ENCODE measurements at places on chromosomes 13 and 19.

GRCh38 chr13:77386046-77386445 lies 59.2 kb upstream of the MYCBP2 start:
- no peak for DNase-seq

- DNase-seq = no peak
Measured at GRCh38 chr19:28396287-28396831, 816.6 kb downstream of the UQCRFS1 start.

- DNase-seq = no peak
Measured at GRCh38 chr19:37948362-37948761, 41.4 kb downstream of the SIPA1L3 start.

GRCh38 chr13:76349700-76350099 lies 536.5 kb downstream of the KCTD12 start:
- no peak for DNase-seq

GRCh38 chr13:50448535-50448998 lies 394.9 kb downstream of the DLEU7 start:
- DNase-seq = no peak

- DNase-seq = no peak
Measured at GRCh38 chr13:106529415-106530170, 5.9 kb downstream of the EFNB2 start.

DNA sequence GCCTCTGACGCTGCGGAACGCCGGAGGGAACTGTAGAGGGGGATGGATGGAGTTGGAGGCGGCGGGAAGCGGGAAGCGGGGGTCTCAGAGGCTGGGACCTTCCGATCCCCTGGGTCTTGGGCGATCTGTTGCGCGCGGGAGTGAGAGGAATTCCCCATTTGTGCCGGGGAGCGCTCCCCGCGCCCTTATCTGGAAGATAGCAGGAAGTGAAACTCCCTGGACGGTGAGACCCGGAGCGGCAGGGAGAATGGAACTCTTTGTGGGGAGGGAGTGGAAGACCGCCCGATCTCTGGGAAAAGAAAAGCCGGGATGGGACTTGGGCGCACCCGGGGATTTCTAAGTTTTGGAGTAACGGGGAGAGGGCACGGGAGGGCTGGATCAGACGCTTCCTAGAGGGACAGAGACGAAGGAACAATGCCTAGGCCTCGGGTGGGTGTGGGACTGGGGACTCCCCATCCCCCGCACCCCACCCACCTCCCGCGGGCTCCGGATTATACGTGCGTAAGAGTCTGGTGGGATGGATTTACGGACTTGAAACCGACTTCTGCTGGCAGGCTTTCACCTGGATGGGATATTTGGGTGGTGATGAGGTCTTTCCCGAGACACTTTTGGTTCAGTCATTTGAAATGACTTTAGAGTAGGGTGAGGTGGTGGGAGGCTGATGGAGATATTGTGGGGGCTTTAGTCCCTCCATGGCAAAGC lies 495 bp downstream of the LSR start:
- DNase-seq = peak; percentile 39

- DNase-seq = no peak
Measured at GRCh38 chr13:106052200-106052767, 483.2 kb downstream of the EFNB2 start.

GRCh38 chr19:472005-472858 lies 11.4 kb upstream of the SHC2 start:
- no peak for DNase-seq

- DNase-seq = no peak
Measured at GRCh38 chr19:15253513-15253912, 21.3 kb upstream of the EPHX3 start.

DNA sequence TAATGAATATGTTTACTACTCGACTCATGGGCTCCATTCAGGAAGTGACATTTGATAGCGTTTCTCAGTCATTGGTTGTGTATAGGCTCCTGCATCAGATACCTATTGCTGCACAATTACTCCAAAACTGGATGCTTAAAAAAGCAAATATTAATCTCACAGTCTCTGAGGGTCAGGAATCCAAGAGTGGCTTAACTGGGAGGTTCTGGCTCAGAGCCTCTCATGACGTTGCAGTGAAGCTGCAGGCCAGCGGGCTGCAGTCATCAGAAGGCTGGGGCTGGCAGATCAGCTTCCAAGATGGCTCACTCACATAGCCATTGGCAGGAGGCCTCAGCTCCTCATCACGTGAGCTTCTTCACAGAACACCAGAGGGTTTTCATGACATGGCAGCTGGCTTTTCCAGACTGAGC lies 525.1 kb upstream of the NBEA start:
- DNase-seq = peak; percentile 83

GRCh38 chr13:44713788-44714469 lies 137.8 kb upstream of the TSC22D1 start:
- no peak for DNase-seq

DNA sequence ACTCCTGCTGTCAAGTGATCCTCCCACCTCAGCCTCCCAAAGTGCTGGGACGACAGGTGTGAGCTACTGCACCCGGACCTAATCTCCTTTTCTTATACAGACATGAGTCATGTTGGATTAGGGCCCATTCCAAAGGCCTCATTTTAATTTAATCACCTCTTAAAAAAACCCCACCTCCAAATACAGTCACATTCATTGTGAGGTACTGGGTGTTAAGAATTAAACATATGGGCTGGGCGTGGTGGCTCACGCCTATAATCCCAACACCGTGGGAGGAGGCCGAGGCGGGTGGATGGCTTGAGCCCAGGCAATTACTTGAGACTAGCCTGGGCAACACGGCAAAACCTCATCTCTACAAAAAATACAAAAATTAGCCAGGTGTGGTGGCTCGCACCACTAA lies 46.6 kb downstream of the PIN1 start:
- DNase-seq = no peak

- no peak for DNase-seq
Measured at GRCh38 chr13:24709186-24709913, 29.1 kb downstream of the ATP12A start.

DNA sequence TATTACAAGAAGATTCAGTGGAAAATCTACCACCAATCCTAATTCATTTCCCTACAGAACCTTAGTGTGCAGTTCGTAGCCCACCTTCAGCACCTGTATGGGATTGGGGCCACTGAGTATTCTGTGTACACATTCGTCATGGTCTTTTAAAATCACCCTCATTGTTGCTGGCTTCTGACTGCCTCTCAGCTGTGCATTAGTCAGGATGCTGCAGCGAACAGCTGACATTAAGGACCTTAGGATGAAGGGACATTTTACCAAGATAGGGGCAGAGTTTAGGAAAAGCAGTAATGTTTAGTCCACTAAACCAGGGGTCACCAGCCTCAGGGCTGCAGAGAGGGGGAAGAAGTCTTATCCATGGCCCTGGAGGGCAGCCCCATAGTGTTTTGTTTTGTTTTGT lies 176.5 kb downstream of the COL4A1 start:
- no peak for DNase-seq

- no peak for DNase-seq
Measured at GRCh38 chr13:95067303-95067702, 233.9 kb downstream of the ABCC4 start.

DNA sequence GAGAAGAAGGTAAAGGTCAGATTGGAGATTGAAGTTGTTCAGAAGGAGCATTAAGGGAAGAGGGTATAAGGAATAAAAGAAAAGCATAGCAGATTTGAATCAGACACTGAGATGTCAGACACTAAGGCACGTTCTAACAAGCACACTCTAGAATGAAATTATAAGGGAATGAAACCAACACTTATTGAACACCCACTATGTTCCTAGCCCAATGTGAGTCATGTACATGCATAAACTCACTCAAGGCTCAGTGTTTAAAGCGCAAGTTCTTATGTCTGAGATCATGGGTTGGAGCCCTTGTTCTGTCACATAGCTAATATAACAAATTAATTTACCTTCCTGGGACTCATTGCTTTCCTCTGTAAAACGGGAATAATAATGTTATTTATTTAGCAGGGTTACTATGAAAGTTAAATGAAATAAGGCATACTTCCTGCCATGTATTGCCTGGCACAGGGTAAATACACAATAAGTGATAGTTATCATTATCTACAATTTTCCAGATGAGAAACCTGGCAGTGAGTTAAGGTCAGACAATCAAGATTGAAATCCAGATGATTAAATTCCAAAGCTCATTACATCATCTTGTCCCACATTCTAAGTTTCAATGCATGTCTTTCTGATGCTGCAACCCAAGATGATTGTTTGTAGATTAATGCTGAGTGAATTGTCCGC lies 68.3 kb upstream of the DACH1 start:
- DNase-seq = no peak

DNA sequence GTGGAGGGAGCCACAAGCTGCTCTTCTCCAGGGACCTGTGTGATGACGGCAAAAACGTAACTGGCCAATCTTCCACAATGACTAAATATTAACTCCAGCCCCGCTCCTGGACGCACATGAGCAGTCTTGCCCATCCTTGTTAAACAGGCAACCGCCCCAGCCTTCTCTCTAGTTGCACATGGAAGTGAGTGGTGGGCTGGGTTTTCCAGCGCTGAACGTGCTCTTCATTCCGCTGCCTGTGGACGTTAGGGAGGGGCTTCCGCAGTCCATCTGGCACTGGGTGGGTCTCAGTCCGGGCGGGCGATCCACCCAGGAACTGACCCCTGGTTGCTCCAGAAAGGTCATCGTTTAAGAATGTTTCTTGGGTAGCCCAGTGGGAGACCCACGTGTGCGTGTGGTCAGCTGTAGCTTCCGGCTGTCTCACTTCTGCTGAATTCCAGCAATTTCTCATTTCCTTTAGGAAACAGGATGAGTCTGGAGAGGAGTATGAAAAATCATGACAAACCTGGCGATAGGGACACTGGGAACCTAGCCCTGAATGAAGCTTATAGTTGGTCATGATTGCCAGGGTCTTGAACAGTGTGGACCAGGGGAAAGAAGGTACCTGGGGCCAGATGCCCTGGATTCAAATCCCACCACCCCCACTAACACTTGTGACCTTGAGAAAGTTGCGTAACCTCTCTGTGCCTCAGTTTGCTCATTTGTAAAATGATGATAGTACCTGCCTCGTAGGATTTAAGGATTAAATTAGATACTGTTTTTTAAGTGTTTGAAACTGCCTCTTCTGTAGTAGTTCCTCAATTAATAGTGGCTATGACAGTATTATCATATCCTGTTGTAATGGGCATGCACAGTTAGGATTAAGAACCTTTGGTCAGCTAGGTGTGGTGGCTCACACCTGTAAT lies 92.6 kb downstream of the SIPA1L3 start:
- DNase-seq = no peak

DNA sequence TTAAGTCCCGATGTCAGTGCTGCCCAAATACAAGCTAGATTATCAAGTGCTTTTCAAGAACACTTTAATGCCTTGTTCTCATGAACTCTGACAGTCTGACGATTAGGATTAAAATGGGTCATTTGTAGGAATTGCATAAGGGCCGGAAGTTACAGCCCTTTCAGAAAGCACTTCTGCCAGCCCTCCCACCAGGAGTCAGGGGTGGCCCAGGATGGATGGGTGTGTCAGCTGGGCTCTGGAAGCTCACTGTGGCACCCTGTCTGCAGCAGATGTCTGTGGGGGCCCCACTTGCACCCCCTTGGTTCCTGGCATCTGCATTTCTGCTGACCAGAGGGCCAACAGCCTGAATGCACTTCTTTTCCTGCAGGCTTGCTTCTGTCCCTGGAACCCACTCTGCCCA lies 712.7 kb downstream of the UQCRFS1 start:
- DNase-seq = no peak

DNA sequence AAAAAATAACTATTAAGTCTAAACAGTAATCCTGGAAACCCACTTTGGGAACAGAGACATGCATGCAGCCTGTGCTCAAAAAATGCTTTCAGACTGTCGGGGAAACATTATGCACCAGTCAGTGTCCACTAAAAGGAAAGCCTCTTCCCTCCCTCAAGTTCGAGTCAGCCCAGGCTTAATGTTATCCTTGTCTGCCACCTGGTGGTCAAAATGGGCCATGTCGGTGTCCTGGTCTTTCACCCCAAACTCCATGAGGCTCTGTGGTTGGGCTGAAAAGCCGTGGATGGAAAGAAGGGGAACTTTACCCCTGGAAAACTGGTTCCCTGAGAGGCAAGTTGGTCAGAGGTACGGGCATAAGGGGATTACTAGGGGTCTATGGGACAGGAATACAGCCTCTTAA lies 88.4 kb upstream of the ZNF492 start:
- DNase-seq = no peak

DNA sequence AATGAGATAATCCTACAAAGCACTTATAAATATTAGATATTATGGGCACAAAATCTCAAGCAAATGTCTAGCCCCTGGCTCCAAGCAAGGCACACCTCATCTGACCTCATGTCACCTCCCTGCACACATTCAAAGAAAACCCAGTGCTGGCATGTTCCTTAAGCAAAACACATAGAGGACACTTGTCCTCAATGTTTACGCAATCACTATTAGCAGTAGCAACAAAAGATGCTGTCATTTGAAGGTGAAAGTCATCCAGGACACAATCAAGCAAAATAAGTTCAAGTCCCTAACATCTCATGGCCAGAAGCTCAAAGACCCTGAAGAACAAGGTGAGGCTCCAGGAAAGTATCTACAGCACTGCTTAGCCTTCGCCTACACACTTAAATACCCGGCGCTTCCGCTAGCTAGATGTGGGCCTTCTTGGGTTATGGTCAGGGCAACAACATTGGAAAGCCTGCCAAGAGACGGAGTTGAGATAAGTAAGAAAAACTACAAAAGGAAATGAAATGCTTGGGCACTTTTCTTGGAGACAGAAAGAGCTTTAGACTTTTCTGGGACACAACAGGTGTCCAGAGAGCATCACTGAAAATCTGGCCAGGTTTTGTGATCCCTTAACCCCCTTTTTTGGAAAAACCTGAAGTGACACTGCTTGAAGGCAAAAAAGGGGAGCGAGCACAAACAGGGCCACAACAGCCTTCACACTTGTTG lies 85.7 kb downstream of the FOXO1 start:
- DNase-seq = no peak

DNA sequence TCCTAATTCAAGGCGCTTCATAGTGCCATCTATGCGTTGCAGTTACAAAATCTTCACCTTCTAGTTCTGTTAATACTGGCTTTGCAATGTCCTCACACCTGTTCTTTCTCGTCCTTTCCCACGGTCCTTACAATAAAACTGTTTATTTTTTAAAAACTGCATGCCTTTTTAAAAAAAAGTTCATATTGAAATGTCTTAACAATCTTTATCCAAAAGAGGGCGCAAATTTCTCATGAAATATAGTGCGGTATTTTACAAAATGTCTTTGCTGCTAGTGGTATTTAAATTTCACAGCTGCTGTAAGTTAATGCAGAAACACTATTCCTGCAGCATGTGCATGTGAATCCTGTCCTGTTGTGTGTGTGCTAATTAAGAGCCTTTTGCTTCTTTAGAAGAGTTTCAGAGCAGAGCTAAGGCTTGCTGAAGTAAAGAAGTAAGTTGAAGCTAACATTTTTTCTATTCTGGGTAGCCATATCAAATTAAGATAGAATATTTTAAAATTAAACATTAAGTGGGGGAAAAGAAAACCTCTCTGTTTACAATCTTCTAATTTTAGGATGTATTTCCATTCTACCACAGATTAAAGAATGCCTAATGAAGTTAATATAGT lies 15.8 kb upstream of the CLDN10 start:
- no peak for DNase-seq

GRCh38 chr19:9342610-9343304 lies 18.8 kb downstream of the ZNF559 start:
- DNase-seq = no peak

GRCh38 chr13:39676315-39676876 lies 20.9 kb downstream of the COG6 start:
- DNase-seq = no peak

GRCh38 chr19:34555447-34555846 lies 73.9 kb downstream of the WTIP start:
- DNase-seq = no peak

Data from cardiac septum (tissue), 1 donor.